Effector memory CD4-positive, alpha-beta T cell (primary cell): ENCODE measurements at places on chromosomes 6 and 20.

DNA sequence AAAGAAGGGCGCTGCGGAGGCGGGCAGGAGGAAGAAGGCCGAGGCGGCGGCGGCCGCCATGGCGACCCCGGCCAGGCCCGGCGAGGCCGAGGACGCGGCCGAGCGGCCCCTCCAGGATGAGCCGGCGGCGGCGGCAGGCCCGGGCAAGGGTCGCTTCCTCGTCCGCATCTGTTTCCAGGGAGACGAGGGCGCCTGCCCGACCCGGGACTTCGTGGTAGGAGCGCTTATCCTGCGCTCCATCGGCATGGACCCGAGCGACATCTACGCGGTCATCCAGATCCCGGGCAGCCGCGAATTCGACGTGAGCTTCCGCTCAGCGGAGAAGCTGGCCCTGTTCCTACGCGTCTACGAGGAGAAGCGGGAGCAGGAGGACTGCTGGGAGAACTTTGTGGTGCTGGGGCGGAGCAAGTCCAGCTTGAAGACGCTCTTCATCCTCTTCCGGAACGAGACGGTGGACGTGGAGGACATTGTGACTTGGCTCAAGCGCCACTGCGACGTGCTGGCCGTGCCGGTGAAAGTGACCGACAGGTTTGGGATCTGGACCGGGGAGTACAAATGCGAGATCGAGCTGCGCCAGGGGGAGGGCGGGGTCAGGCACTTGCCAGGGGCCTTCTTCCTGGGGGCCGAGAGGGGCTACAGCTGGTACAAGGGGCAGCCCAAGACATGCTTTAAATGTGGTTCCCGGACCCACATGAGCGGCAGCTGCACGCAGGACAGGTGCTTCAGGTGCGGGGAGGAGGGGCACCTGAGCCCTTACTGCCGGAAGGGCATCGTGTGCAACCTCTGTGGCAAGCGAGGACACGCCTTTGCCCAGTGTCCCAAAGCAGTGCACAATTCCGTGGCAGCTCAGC lies 780 bp downstream of the ZCCHC3 start:
- peaks cover 29% of the 10 kb centered on the region for H3K4me1 ChIP-seq
- peak overlapping the region; percentile 85 for H3K27ac ChIP-seq
- H3K36me3 ChIP-seq = no peaks in the 10 kb centered on the region

DNA sequence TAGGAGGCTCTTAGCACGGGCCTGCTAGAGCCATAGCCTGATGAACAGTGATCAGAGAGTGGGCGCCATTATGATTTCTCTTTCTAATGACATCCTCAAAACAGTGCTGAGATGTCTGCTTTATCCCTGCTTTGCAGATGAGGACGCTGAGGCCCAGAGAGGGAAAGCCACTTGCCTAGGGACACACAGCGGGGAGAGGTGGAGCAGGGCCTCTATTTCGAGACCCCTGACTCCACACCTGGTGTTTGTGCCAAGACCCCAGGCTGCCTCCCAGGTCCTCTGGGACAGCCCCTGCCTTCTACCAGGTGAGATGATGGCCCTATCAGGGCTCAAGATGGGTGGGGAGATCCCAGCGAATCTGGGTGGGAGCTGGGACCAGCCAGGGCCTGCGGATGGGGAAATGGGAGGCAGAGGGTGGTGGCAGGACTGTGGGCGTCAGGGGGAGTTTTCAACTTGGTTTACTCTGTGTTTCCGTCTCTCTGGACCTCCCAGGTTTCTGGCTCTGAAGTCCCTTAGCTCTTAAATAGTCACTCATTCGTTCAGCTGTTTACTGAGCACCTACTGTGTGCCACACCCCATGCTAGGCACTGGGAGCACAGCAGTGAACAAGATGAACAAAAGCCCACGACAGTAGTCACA lies 36.7 kb downstream of the SRC start:
- H3K4me1 ChIP-seq = peaks cover 6% of the 10 kb centered on the region
- H3K27me3 ChIP-seq = no peaks in the 10 kb centered on the region
- no peak for DNase-seq

GRCh38 chr6:25301362-25301761 lies 22.2 kb downstream of the CARMIL1 start:
- H3K27me3 ChIP-seq = no peaks in the 10 kb centered on the region
- DNase-seq = no peak
- H3K4me1 ChIP-seq = no peaks in the 10 kb centered on the region

DNA sequence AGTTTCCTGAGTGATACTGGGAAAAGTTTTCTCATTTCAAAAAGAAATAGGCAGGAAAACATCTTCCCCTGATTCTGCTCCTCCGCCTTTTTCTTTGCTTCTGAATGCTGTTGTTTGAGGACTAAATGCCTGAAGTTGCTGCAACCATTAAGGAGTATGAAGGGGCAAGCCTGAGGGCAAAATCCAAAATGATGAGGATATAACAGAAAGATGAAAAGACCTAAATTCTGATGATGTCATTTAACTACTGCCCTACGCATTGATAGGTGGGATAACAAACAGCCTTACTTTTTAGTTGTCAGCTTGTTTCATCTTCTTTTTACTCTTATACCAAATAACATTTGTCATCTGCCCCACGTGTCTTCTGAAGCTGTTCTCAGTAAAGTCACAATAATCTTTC lies 474.6 kb upstream of the MMS22L start:
- H3K27me3 ChIP-seq = no peaks in the 10 kb centered on the region
- H3K27ac ChIP-seq = no peak overlapping the region
- H3K4me1 ChIP-seq = no peaks in the 10 kb centered on the region
- no peak for DNase-seq
- no peak overlapping the region for H3K4me3 ChIP-seq

- H3K4me3 ChIP-seq = no peak overlapping the region
- no peaks in the 10 kb centered on the region for H3K27me3 ChIP-seq
- no peaks in the 10 kb centered on the region for H3K36me3 ChIP-seq
Observed at GRCh38 chr6:136811272-136811671, 11.1 kb upstream of the PEX7 start.

DNA sequence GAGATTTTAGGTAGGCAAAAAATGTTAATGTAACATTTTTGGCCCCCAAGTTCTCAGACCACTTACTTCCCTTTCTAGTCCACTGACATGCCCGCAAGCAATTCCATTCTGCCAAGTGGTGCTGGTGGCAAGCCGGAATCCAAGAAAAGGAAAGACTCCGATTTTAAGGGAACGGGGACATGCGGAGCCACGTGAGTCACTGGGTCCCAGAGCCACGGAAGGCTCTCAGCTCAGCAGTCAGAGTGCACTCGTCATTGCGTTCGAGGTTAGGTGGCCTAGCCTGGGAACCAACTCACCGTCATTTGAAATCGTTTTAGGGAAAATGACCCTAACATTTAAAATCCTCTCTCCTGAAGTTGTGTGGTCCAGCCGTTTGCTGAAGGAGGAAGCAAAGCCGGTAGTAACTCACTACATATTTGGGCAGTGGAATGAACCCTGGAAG lies 711 bp upstream of the SIRT5 start:
- H3K4me3 ChIP-seq = peak overlapping the region; percentile 87
- no peaks in the 10 kb centered on the region for H3K4me1 ChIP-seq
- DNase-seq = no peak
- peak overlapping the region; percentile 85 for H3K27ac ChIP-seq

DNA sequence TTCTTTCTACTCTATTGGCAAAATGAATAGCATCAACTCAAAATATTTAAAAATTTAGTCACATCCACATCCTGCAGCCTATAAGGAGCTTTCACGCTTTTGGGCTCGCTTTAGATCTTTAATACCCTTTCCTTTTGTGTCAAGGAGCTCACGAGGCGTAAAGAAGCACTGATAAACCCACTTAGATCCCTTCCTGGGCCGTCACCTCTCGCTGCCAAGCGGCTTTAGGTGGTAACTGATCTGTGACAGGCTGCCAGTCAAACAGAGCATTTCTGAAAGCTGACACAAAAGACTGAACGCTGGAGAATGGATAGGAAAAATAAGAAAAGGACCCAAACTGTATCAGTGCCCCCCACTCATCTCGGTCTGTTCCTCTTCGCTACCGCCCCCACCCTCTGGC lies 385.7 kb upstream of the MMS22L start:
- no peak overlapping the region for H3K27ac ChIP-seq
- no peaks in the 10 kb centered on the region for H3K36me3 ChIP-seq
- no peak overlapping the region for H3K4me3 ChIP-seq
- no peaks in the 10 kb centered on the region for H3K4me1 ChIP-seq

DNA sequence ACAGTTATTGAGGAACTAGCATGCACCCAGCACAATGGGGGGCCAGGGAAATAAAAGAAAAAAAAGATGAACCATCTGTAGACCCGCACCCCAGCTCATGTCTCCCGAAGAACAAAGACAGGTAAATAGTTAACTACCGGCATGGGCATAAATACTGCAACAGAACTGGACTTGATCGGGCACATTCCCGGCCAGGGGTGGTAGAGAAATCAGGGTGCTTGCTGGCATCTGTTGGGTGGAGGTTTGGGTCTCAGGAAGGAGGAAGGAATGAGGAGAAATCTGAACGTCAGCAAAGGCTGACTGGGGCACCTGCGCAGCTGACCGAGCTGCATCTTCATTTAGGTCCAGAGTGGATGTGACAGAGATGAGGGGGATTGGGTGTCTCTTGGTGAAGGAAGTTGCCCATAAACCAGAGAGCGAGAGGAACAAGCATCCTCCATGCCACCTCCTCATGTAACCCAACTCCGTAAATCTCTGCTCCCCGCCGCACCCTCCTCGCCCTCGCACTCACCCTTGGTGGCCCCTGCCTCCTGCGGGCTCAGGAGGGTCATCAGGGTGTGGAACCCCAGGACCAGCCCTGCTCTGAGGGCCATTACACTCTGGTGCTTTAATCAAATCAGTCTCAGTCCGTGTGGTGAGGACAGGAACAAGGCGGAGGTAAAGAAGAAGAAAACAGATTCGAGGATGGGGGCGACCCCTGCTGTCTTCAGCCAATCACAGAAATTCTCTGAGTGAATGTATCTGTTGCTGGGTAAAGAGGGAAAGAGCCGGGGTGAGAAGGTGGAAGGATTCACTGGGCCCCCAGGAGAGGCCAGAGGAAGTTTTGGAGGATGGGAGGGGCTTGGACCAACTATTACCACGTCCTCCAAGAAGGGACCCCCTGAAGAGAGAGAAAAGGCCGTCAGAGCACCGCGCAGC lies at the start of gene HLA-DOA:
HLA-DOA (minus strand) TSS at position 648 of the 918 bp plus-strand sequence.
- peaks cover 8% of the 10 kb centered on the region for H3K27me3 ChIP-seq
- H3K27ac ChIP-seq = no peak within 1 kb of the TSS
- no peak within 1 kb of the TSS for H3K4me3 ChIP-seq

GRCh38 chr6:167505199-167505598 lies 180.3 kb downstream of the TTLL2 start:
- no peak overlapping the region for H3K27ac ChIP-seq
- H3K4me3 ChIP-seq = no peak overlapping the region
- H3K36me3 ChIP-seq = no peaks in the 10 kb centered on the region
- no peaks in the 10 kb centered on the region for H3K4me1 ChIP-seq
- H3K27me3 ChIP-seq = no peaks in the 10 kb centered on the region

- H3K4me3 ChIP-seq = no peak overlapping the region
- no peak overlapping the region for H3K27ac ChIP-seq
- H3K27me3 ChIP-seq = no peaks in the 10 kb centered on the region
- no peak for DNase-seq
- no peaks in the 10 kb centered on the region for H3K4me1 ChIP-seq
Observed at GRCh38 chr6:128358244-128358776, 162.1 kb downstream of the PTPRK start.

- no peak overlapping the region for H3K4me3 ChIP-seq
- H3K4me1 ChIP-seq = peaks cover 1% of the 10 kb centered on the region
- no peaks in the 10 kb centered on the region for H3K27me3 ChIP-seq
- DNase-seq = no peak
- no peak overlapping the region for H3K27ac ChIP-seq
Observed at GRCh38 chr6:157198425-157199279, 124.7 kb downstream of the TMEM242 start.

DNA sequence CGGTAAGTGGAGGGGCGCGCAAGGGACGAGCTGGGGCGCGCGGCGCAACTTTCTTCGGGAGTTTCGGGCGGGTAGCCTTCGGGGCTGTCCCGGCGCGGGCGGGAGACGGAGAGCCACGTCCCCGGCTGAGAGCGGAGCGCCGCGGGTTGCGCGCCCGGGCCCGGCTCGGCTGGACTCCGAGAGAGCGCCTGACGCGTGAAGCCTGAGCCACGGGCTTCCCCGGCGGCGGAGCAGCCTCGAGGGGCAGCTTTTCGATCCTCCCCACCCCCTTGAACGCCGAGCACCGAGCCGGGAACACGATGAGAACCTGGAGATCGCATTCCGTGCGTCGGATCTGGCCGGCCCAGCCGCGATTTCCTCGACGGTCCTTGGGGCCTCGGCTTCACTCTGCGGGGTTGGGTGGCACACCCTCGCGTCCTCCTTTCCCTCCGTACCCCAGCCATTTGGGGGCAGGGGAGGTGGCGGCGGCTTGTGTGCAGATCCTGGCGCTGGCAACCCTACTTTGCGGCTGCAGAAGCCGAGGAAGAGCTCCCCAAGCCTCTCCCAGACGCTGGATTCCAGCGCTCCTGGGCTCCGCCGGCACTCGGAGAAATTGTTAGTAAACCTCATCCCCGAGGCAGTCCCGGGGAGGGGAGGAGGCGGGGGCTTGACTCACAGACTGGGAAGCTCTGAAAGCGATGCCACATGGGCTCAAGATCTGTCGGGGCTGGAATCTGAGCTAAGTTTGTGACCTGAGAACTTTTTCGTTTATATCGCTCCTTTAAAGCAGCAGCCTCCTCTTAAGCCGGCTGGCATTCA lies 572 bp downstream of the DSE start:
- no peaks in the 10 kb centered on the region for H3K27me3 ChIP-seq
- no peaks in the 10 kb centered on the region for H3K36me3 ChIP-seq
- H3K4me1 ChIP-seq = peaks cover 4% of the 10 kb centered on the region
- peak overlapping the region; percentile 50 for H3K27ac ChIP-seq
- peak; percentile 9 for DNase-seq

GRCh38 chr6:130903007-130903406 lies 75.8 kb downstream of the SMLR1 start:
- H3K27ac ChIP-seq = no peak overlapping the region
- no peak overlapping the region for H3K4me3 ChIP-seq
- H3K4me1 ChIP-seq = no peaks in the 10 kb centered on the region
- H3K27me3 ChIP-seq = no peaks in the 10 kb centered on the region

DNA sequence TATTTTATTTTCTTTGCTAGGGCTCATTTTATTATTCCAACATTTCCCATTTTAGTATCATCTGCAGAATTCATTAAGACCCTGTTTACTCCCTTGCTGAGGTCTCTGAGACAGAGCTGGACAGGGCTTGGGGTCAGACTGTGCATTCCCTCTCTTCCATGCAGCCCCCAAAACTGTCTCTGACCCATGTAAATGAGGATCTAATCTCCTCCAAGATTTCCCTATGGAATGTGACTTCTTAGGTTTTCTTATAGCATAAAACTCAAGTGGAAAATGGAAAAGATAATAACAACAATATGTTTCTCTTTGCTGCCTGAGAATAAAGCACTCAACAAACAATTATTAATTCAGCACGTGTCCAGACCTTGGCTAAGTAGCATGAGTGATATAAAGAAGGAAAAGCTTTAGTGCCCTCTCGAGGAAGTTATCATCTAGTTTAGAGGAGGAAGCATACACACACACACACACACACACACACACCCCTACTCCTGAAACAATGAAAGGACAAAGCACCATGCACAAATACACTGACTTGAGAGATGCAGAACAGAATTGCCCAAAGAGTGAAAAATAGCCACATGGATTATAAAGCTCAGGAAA lies 815.5 kb downstream of the BCKDHB start:
- H3K4me3 ChIP-seq = no peak overlapping the region
- no peak for DNase-seq
- no peaks in the 10 kb centered on the region for H3K4me1 ChIP-seq
- no peaks in the 10 kb centered on the region for H3K27me3 ChIP-seq
